LNCaP clone FGC (cell line): ENCODE measurements at places on chromosomes 6 and 20.

GRCh38 chr6:160933256-160933655 is 58.3 kb upstream of the MAP3K4 start:
- no peak for DNase-seq

GRCh38 chr20:37574199-37574890 is 46.7 kb upstream of the BLCAP start:
- no peak for DNase-seq

GRCh38 chr6:121760745-121761144 is 325.3 kb downstream of the GJA1 start:
- DNase-seq: no peak

DNA sequence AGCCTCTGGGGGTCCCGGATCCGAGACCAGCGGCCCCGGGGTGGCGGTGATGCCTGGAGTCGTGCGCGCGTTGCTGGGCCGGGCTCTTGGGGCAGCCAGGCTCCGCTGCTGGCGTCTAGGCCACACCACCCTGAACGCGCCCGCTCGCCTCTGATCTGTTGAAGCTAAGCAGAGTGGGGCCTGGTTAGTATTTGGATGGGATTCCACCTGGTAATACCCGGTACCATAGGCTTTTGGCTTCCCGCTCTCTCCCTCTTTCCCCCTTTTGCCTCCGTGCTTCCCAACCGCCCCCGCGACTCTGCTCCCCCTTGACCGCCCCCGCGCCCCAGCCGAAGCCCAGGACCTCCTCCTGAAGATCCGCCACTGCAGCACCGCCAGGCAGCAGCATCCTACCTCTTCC is 1383.5 kb upstream of the DEFB115 start:
- DNase-seq: no peak

GRCh38 chr6:12577124-12577850 is 139.3 kb upstream of the PHACTR1 start:
- DNase-seq: no peak

GRCh38 chr6:140601021-140601808 is 1226.8 kb upstream of the CITED2 start:
- no peak for DNase-seq

DNA sequence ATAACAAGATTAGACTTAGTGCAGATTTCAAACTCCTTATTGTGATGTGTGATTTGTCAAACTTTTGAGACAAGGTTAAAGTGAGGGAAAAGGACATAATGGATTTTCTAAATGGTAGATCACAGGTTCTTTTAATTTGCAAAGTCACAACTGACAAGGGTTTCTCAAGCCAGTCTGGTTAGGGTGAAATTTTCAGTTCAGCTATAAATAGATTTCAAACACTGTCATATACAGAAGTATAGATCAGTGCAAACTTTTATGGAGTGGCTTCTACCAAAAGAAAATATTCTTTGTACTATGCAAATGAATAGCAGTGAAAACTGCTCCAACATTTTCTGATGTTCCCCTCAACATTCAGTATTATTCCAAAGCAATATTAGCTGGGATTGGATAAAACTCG is 337.1 kb upstream of the MAN1A1 start:
- DNase-seq: no peak

DNA sequence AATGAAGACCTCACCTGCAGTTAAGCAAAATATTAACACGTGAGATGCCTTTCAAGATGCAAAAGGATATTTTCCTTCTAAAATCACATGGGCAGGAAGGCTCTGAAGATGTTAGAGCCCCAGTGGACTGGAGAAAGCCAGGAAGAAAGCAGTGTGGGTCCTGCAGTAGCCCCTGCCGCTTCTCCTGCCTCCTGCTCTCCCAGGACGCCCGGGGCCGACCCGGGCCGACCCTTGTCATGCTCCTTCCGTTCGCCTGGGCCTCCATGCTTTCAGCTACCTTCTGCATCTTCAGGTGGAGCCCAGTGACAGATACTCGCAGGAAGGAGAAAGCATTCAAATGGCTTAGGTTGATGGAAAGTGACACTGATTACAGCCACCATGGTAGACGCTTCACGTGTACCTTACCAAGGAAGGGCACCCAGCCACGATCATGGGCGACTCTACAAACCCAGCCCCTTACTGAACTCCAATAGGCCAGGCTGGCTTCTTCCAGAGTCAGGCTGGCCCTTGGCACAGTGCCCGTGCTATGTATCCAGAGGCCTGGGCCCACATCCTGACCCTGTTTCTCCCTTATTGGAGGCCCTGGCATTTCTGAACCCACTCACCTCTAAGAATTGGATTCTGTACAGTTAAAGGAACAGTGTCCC is 69.0 kb downstream of the TCP11 start:
- no peak for DNase-seq

GRCh38 chr20:971346-971745 is 30.8 kb downstream of the RSPO4 start:
- no peak for DNase-seq

DNA sequence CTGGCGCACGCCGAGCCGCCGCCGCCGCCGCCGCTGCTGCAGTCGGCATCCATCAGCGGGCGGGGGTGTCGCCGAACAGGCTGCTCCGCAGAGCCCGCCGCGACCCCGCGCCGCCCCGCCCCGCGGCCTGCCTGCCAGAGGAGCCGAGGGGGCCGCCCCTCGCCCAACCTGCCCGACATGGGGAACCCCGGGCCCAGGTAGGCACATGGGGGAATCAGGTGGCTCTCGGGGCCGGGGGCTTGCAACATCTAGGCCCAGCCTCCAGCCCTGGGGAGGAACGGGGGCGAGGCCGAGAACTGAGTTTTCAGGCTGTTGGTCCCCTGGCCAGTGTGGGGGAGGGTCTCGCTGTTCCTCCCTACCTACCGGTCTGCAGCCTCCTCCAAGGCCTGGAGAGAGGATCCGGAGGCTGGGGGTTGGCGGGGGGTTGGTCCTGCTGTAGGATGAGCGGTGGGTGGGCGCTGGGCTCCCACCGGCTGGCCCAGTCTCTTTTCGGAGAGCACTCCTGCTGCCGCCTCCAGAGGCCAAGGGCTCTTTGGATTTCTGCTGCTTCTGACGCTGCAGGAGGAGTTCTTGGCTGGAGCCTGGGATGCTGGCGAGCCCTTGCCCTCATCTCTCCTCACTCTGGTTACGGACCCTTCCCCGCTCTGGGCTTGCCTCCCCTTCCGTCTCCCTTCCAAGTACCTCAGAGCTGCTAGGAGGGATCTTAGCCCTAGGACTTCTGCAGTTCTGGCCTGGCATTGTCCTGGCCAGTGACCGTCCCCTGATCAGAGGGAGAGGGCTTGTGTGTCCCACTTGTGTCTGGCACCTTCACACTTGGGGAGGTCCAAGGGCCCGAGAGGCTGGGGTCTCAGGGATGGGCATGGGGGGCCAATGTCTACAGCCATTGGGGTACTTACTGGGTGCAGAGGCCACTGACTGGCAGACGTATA is at the start of gene EPB41L1:
EPB41L1 (plus strand) TSS at position 41 of the 929 bp plus-strand sequence. CDS start 19,038 bp downstream, outside the sequence.
- DNase-seq: no peak

- no peak for DNase-seq
Observed at GRCh38 chr6:15642276-15642675, 20.6 kb downstream of the DTNBP1 start.
